ENCODE measurements at places on chromosomes 12 and 14.

- peak; percentile 72 for DNase-seq
Observed at GRCh38 chr12:53208877-53209463, 1.9 kb upstream of the ITGB7 start.

- no peak for DNase-seq
Observed at GRCh38 chr12:44847403-44847802, 28.7 kb downstream of the NELL2 start.

DNA sequence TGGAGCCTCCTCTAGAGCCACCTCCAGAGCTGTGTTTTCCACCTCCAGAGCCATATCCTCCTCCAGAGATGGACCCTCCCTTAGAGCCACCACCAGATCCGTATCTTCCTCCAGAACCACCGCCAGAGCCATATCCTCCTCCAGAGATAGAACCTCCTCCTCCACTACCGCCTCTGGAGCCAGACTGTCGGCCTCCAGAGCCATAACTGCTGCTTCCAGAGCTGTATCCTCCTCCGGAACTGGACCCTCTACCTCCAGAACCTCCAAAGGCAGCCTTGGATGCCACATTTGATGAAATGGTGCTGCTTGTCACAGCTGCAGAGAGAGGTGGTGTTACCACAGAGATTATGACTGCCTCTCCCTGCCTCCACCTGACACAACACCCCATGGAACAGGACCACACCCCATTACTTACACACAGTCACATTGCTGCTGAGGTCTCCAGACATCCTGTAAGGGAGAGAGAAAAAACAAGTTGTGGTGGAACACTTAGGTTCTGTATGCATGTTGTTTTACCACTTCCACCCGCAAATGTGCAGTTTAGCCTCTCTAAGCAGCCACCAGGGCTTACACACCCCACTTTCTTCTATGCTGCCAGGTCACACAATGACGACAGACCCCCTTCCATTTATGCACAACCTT lies 6.8 kb downstream of the KRT2 start:
- no peak for DNase-seq

DNA sequence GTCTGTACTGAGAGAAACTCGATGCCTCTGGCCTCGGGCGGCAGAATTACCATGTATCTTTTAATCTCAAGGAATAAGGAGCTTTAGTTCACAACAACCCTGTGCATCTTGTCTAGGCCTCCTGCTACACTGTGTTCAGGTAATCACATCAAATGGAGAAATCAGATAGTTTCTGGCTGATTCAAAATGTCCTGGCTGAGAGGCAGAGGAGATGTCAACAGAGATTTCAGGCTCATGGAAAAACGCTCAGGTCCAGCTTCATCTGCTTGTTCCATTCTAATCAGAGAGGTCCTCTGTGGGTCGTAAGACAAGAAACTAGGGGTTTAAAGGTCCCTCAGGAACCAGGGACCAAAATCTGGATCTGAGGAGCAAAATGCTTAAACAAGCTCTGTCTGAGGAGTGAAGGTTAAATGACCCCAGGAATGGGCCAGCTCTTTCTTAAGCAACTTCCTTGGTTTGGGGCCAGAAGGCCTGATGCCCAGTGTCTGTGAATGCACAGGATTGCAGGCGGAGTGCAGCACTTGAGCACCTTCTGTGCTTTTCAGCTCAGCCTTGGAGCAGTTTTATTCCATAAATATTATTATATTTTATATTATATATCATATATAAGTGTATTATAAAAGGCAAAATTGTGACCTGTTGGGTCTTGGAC lies 170.2 kb upstream of the PRICKLE1 start:
- no peak for DNase-seq
